H9 (cell line): ENCODE measurements at places on chromosomes 5 and 9. TPM values are rescaled to one million over a fixed set of nuclear protein-coding genes. Genes with fewer than 3 reads are reported as not detected.

DNA sequence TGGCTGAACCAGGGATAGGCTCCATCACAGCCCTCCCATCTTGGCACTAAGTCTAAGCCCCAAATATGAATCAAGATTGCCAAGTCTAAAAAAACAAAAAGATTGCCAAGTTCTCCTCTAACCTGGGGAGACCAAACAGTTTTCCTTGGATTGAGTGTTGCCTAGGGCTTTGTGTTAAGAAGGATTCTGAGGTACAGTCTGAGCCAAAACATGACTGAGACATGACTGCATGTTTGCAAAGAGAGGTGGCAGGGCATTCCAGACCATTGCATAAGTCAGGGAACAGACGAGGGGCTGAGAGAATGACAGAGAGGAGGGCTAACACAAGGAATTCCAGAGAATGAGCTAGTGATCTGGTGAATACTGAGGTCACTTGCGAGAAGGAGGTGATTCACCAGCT, 11.4 kb downstream of the LAMC3 start:
- no peak overlapping the region for H3K4me3 ChIP-seq
- H3K27me3 ChIP-seq, result no peaks in the 10 kb centered on the region
- no peak overlapping the region for H3K27ac ChIP-seq
- H3K4me1 ChIP-seq, result no peaks in the 10 kb centered on the region
- DNase-seq, result no peak

GRCh38 chr9:14057368-14058324, 256.3 kb downstream of the NFIB start:
- no peaks in the 10 kb centered on the region for H3K36me3 ChIP-seq
- H3K4me3 ChIP-seq, result no peak overlapping the region
- no peaks in the 10 kb centered on the region for H3K4me1 ChIP-seq
- H3K27ac ChIP-seq, result no peak overlapping the region
- no peak for DNase-seq

- H3K27ac ChIP-seq, result no peak overlapping the region
- DNase-seq, result peak; percentile 35
- H3K36me3 ChIP-seq, result no peaks in the 10 kb centered on the region; the same call in 1 of the 2 replicates
- no peaks in the 10 kb centered on the region for H3K4me1 ChIP-seq
- no peak overlapping the region for H3K4me3 ChIP-seq
These were observed 76.8 kb downstream of the PALM2AKAP2 start for GRCh38 chr9:109856785-109857184.

DNA sequence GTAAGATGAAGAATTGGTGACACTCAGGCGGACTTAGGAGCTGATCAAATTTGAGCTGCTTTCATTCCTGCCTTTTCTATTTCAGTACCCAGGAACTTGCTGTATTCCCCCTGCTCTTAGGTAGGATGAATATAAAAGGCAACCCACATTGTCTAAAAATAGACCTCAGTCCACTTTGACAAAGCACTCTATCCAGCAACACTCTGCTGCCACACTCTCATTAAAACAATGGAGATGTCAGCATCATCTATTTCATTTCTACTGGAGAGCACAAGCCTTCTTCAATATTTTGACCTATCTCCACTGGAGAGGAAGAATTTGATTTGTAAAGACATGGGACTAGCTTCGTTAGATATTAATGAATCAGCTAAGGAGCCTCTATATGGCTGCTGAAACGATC, 468.4 kb downstream of the PTPRD start:
- no peak overlapping the region for H3K27ac ChIP-seq
- H3K36me3 ChIP-seq, result no peaks in the 10 kb centered on the region
- H3K4me3 ChIP-seq, result no peak overlapping the region
- no peaks in the 10 kb centered on the region for H3K4me1 ChIP-seq

DNA sequence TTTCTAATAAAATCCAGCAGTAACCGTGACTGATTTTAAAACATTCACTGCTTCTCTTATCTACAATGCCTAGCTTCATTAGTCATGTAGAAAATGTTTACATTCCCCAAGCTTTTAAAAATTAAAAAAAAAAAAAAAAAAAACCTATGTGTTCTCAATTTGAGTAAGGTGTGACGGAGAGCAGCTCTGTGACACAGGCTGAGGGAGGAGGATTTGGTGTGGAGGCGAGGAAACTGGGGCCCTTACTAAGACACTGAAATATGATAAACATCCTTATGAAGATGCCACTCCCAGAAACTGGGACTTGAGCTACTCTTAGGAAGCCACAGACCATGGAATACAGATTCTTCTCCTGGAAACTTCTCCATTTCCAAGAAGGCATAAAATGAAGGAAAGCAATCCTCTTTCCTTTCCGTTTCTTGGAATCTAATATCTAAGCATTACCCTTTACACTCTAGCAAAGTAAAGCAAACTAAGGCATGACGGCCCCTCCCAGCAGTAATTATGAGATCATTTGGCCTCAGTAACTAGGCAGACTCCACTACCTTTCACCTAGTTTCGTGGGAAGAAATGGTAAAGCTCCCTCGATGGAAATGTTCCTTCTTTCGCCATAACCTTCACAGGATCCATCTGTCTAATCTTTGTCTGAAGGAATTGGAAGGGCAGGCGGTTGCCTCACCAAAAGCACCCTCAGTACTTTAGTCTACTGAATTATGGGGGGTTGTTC, 23.5 kb downstream of the GRAMD2B start:
- no peaks in the 10 kb centered on the region for H3K4me1 ChIP-seq
- no peak overlapping the region for H3K4me3 ChIP-seq
- H3K36me3 ChIP-seq, result peaks cover 8% of the 10 kb centered on the region; the same call in 1 of the 2 replicates
- no peak overlapping the region for H3K27ac ChIP-seq

- no peak within 1 kb of the TSS for H3K27ac ChIP-seq
- H3K4me1 ChIP-seq, result peaks cover 2% of the 10 kb centered on the region; the same call in 1 of the 2 replicates
- peak; percentile 91 for DNase-seq
- H3K27me3 ChIP-seq, result peaks cover 87% of the 10 kb centered on the region
These were observed at the start of gene MSX2 for GRCh38 chr5:174724484-174725260. MSX2 (plus strand) TSS chr5:174724582; CDS start chr5:174724660, 78 bp downstream.

DNA sequence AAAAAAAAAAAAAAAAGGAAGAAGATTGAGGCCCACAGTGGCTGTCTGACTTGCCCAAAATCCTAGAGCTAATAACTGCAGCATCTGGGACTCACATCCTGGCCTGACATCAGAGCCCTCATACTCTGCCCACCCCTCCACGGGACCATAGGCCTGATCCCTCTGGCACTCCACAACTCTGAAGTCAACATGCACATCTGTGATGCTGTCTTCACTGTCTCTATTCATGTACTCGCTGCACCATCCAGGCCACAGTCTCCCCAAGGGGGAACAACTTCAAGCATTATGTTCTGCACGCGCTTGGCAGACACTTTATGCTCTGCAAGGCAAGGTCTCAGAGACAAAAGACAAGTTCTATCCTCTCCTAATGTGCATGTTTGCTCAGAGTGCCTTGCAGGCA, 158.2 kb downstream of the SPOCK1 start:
- no peak overlapping the region for H3K4me3 ChIP-seq
- H3K27ac ChIP-seq, result no peak overlapping the region
- no peaks in the 10 kb centered on the region for H3K36me3 ChIP-seq
- no peaks in the 10 kb centered on the region for H3K27me3 ChIP-seq
- no peak for DNase-seq

The DAB2IP gene
- 22.0 and 22.6 TPM in 2 replicates for total RNA-seq

The GABRG2 gene
- 0.98 and 2.9 TPM in 2 replicates for total RNA-seq
